Stimulated activated CD4-positive, alpha-beta T cell treated with anti-CD3 and anti-CD28 coated beads, Interleukin-4, amount 100 ng/mL, for 48 hours (primary cell): ENCODE measurements at places on chromosomes 6 and 20.

GRCh38 chr6:116568821-116569755, 2.2 kb upstream of the RWDD1 start:
- DNase-seq, result no peak

DNA sequence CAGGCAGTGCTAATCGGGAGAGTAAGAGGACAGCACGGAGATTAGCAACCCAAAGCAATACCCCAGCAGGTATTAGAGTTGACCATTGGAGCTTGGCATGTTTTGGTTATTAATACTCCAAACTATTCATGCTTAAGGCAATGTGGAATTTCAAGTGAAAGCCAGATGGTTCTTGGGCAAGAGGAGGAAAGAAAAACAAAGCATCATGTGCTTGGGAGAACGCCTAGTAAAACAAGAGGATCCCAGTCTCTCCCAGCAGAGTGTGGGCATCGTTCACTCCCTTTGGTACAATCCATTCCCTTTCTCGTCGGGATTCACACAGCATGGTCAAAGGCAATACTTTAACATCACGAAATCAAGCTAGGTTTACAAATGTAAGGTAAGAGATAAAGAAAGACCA, 349.8 kb downstream of the PRKN start:
- DNase-seq, result no peak

DNA sequence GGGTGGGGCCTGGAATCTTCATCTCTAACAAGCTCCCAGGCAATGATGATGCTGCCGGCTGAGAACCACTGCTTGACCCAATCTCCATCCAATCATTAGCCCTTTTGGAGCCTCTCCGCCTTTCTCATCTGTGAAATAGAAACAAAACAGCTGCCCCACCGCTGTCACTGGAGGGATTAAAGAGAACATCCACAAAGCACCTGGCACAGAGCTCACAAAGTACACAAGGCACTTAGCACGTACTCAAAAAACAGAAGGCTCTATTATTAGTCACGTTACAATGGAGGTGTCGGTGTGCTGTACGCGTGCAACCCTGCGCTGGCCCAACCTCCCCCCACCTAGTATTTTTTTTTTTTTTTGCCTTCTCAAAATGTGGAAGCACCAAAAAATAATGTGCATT, 213.5 kb upstream of the ARID1B start:
- DNase-seq, result no peak

GRCh38 chr6:78947962-78948361, 80.6 kb downstream of the IRAK1BP1 start:
- no peak for DNase-seq

DNA sequence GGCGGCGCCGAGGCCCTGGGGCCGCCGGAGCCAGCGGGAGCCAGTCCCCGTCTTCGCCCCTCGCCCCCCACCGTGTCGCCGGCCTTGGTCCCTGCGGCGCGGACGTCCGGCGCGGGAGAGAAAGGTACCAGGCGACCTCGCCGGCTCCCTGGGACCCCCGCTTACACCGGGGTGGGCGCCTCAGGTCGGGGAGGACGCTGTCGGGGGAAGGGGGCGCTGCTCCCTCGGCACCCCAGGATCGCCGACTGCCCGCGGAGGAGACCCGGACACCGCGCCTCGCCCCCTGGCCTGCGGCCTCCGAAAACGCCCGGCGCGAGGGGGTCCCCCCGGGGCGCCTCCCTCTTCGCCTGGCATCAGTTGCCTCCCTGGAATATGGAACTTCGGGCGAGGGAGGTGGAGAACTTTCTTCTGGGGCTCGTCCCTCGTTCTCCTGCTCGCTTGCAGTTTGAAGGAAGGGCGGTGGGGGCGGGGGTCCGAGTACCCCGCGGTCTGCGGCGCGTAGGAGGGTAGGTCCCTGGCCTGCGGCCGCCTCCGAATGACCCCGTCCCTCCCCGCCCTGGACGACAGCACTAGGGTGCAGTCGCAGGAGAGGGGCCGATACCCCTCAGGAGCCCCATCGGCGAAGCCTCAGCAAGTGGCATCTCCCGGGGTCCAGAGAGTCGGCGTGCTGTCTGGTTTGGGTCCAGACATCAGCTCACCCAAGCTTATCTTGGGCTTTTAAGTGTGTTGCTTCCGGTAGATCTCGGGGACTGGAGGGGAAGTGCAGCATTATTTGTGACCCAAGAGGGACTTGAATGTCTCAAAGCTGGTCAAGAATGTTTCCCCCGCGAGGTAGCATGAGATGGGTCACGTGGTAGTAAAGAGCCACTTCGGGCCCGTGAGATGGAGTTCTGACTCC, 549 bp downstream of the ANKRD6 start:
- DNase-seq, result no peak

GRCh38 chr6:90469906-90470305, 117.0 kb downstream of the MAP3K7 start:
- no peak for DNase-seq

GRCh38 chr20:59190466-59190865, 26.8 kb downstream of the ZNF831 start:
- no peak for DNase-seq

DNA sequence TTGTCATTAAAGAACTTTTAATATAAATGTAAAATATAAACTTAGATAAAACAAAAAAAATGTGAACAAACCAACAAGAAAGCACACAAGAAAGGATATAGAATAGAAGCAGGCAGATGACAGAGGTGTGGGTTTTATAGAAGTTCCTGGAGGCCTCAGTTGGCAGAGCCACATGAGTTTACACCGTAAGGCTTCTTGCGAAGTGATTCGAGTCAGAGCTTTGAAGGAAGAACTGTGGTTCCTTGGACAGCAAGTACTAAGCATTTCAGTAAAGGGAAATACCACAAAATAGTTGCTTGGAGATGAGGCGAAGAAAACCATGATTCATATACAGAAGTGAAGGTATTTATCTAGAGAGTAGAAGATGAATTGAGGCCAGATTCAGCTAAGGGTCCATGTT, 207.9 kb upstream of the EYA4 start:
- DNase-seq, result no peak

DNA sequence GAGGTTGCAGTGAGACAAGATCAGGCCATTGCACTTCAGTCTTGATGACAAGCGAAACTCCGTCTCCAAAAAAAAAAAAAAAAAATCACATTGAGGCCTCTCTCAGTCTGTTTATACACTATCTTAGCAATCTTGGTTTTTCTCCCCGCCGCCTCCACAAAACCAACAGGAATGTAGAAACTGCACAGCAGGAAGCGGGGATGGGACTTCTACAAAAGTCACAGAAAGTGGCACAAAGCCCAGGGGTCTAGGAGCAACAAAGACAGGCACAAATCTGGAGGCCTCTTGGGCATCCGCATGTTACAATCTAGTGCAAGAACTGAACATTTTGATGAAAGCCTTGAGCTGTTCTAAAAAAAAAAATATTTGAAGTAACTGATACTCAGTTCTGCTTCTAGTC, 48.6 kb downstream of the KDM1B start:
- no peak for DNase-seq

- DNase-seq, result no peak
Observed at GRCh38 chr20:60048634-60049521, 90.7 kb downstream of the CDH26 start.

DNA sequence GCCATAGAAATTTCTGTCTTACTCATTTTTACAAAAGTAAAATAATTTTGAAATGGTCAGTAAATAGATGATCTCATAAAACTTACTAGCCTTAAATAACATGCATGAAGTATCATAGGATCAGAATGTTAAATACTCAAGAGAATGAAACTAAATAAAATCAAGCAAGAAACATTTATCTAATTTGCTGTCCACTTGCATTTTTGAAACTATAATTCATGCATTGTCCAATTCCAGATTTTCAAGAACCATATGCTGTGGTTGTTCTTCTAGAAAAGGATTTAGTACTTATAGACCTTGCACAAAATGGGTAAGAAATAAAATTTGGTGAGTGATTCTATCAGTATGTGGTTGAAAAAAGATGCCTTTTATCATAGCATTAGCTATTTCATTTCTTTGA, 107.0 kb downstream of the STXBP5 start:
- no peak for DNase-seq
